ENCODE measurements at places on chromosomes 2 and 18.

DNA sequence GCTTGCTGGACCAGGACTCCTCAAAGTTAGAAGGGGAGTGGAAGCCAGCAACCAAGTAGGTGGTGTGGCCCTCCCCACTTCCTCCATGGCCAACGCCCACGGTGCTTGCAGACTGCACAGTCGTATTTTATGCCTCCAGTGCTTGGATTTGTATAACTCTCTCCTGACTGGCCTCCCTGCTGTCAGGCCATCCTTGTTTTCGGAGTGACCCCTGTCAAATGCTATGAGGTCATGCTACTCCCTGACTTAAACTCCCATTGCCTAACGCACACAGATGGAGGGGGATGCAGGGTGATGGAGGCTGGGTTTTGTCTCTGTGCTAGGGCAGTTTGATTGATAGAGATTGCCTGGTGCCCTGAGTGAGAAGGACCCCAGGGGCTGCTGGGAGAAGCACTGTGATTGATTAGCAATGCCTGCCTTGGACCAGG is 36.1 kb downstream of the GLI2 start:
- no peak for DNase-seq

DNA sequence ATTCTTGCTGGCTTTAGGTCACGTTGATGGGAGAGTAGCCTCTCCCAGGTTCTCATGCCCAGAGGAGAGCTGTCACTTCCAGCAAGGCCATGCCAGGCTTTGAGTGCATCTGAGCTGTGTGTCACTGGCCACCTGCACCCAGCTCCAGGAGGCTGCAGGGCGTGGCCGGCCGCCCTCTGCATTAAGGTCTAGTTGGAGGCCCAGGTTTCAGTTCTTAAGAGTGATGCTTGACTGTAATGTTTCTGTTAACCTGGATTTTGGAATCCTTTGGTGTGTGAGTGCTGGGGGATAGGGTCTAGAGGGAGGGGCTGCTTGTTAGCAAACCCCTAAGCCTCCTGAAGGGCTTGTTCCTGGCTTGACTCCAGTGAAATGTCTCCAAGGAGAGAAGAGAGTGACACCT is 140.1 kb downstream of the ACOXL start:
- DNase-seq: no peak

GRCh38 chr18:24534737-24535136 is 74.3 kb downstream of the HRH4 start:
- no peak for DNase-seq

DNA sequence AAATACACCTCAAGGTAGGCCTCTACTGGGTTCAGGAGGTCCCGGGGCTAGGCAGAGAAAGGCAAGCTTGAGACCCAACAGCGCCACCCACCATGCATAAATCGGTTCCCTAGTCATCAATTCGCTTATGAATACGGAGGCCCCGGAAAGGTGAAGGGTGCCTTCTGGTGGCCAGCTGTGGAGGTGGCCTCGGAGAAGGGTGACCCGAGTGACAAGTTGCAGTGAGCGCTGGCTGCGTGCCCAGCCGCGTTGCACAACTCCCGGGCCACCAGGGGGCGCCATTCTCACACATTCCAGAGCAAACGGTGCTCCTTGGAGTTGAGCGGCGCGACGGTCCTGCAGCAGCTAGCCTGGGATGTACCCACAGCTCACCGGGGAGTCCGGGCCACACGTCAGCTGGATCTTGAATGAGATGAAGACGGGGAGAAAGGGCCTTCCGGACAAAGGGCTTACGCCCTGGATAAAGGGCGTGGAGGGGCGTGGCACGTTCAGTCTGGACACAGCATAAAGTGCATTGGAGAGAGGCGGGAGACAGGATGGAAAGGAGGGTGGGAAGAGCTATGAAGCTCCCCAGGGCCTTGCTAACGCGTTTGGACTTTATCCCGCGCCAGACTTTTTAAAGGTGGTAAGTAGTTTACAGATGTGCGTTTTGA is 20.4 kb downstream of the TMSB10 start:
- peak; percentile 100 for DNase-seq

- DNase-seq: no peak
Measured at GRCh38 chr2:95277246-95277906, 3.1 kb downstream of the PROM2 start.

GRCh38 chr18:49500201-49500921 is 13.3 kb upstream of the C18orf32 start:
- DNase-seq: no peak

GRCh38 chr18:51879329-51879728 is 460.7 kb upstream of the DCC start:
- DNase-seq: no peak

DNA sequence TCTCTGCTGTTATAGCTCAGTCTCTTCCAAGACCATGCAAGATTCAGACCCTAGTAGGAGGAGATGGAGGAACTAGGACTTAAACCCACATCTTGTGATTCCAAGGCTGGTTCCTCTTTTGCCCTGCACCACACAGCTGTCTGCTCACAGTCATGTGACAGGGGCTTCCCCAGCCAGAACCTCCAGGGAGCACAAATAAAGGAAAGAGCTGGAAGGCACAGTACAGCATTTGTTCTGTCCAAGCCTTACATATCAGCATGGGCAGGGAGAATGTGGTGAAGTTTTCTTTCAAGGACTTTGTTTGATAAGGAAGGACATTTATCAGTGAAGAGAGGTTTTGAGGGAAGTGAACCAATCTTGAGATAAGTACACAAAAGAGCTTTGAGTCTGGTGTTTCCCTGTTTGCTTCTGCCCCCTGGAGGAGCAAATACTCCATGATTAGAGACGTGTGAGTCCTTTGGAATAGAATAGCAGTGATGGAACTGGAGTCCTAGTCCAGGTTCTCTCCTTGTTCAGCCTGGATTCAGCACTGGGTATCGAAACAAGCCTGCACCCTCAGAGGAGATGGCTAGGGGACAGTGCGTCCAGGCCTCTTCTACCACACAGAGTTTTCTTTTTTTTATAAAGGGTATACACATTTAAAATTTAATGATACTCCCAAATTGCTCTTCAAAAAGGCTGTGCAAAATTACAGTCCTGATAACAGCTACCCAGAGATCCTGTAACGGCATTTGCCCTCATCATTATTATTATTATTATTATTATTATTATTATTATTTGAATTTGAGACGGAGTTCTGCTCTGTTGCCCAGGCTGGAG is 24.6 kb upstream of the CASP10 start:
- DNase-seq: peak; percentile 50

DNA sequence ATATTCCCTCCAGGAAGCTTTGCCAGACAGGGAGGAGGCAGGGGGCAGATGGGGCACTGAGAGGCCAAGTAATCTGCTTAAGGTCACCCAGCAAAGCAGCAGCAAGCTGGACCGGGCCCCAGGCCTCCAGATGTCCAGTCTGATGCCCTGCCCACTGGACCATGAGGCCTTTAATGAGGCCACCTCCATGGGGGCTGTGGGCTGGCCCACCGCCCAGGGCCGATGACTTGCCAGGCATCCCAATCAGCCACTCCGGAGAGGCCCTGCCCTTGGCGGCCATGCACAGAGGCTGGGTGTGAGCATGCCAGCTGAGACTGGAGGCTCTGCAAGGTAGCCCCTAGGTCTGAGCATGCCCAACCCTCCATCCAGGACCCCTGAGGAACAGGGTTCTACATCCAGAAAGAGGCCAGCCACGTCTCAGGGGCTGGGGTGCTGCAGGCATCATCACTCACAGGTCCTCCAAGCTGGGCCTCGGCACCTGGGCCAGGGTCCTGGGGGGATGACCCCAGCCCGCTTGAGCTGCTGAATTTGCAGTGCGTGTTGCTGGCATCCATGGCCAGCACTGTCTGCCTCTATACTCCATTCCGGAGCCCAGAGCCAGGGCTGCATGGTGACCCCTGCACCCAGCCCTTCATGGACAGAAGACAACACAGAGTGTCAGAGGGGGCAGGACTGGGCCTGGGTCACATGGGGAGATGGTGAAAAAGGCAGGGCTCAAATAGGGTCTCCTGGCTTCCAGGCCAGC is 164.2 kb downstream of the INHBB start:
- no peak for DNase-seq

- DNase-seq: no peak
Measured at GRCh38 chr2:109160714-109161440, 31.9 kb downstream of the SH3RF3 start.

DNA sequence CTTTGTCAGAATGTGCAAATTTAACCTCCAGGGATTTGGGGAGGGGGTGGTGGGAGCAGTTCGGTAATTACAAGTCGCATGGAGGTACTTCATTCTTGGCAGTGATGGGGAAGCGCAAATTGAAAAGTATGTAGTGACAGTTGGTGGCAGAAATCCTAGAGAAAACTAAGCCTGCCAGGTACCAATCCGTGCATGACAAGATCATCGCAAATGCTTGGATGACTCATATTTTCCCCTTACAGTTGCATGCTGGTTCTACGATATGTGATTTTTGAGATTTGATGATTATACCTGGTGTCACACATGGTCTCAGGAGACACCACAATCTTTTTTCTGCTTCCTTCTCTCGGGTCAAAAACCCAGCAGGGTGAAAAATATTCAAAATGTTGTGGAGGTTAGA is 479.7 kb upstream of the ID2 start:
- DNase-seq: no peak

DNA sequence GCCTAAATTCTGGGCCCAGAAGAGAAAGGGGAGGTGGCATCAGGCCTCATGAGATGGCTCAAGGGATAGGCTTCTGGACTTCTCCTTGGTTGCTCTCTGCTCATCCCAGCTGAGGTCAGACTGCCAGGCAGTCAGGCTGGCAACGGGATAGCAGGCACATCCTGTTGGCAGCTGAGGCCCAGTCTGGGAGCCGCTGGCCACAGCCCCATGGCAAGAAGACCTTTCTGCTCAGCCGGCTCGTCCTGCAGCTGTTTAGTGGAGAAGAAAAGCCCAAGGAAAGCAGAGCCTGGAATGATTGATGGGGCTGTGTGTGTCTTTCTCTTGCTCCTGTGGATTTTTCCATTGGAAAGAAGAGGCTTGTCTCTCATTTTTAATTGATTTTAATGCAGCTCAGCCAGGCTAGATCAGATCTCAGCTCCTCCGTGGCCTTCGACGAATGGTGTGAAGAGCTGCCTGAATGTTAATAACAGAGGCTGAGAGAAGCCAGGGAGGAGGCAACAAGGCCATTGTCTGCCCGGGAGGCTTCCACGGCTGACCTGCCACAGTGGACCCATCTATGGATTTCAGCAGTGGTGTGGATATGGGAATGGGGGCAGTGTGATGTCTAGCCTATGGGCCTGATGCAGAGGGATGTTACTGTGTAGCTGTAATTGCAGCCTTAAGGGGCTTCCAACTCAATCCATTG is 99.5 kb downstream of the HS1BP3 start:
- DNase-seq: no peak

DNA sequence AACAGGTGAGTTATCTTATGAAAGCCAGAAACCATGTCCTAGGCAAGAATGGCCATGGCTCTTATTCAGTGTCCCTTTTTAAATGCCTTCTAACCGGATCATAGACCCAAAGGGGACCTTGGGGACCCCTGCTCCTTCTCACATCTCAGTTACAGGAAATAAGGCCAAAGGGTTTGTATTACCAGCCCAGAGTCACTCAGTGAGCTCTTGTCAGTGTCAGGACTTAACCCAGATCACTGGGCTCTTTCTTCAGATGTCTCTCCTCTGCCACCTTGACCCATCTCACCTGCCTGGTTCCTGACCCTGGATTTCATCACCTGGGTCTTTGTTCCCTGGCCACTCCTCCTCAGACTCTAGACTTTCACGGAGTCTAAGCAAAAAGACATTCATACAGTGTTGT is 556.7 kb downstream of the CMPK2 start:
- DNase-seq: no peak

- no peak for DNase-seq
Measured at GRCh38 chr2:238104691-238105371, 4.7 kb downstream of the ESPNL start.

GRCh38 chr2:242015108-242016065 is 145.9 kb downstream of the RTP5 start:
- DNase-seq: no peak

GRCh38 chr2:159855557-159856061 is 57.6 kb upstream of the CD302 start:
- no peak for DNase-seq

DNA sequence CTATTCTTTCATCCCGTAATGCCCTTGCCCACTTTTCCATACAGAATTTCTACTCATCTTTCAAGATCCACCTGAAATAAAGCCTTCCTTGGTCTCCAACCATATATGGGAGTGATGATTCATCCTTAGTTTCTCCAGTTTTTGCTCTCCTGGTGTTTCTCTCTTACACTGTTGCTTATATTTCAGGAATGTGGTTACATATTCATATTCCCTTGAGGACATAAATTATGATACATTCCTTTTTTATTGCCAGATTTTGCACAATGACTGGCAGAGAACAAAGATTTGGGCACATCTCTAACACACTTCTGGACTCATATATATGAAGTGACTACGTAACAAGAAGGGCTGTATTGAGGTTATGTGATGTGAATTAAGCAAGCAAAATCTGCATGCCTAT is 1573.4 kb upstream of the NXPH2 start:
- DNase-seq: no peak

GRCh38 chr18:74264303-74265020 is 27.3 kb downstream of the CYB5A start:
- peak; percentile 36 for DNase-seq

DNA sequence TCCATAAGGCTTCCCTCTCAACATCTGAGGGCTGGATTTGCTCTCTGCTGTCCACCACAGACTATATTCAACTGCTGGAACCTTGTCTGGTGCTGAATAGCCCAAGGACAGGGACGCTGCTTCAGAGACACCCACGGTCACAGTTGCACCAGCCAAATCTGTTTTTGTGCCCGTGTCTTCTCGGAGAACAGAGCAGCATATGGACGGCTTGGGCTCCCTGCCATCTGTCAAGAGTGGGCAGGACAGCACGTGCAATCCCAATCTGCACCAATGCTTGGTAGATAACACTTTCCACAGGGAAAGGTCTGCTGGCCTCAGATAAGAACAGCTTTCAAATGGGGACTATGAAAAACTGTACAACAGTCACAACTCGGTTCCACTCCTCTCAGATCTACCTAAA is 466.1 kb downstream of the TGIF1 start:
- no peak for DNase-seq

DNA sequence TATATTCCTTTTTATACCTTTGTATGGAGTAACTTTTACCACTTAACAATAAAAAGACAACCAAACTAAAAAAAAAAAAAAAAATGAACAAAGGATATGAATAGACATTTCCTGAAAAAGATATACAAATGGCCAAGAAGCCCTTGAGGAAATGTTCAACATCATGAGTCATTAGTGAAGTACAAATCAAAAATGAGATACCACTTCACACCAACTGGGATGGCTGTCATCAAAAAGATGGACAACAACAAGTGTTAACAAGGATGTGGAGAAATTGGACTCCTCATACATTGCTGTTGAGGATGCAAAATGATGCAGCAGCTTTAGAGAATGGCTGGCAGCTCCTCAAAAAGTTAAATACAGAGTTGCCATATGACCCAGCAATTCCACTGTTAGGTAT is 22.6 kb upstream of the SCYGR2 start:
- DNase-seq: no peak

DNA sequence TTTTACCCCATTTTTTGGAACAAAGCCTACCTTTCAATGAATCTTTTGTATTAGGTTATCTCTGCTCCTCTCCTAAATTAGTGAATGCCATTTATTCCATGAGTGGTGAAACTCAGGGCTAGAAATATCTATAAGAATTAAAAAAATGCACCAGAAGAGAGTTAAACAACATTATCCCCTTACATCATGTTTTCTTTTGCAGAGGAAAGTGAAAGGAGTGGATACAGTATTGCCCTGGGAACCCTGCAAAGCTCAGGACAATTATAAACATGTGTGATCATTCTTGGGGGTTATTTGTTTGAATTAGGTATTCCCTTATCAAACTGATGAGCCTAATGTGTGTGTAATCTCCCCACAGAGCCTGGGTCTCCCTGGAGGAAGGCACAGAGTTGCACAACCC is 559.2 kb downstream of the RNF144A start:
- no peak for DNase-seq

GRCh38 chr2:74695663-74696062 is 41.6 kb downstream of the SEMA4F start:
- no peak for DNase-seq

Measured in activated CD4-positive, alpha-beta memory T cell treated with anti-CD3 and anti-CD28 coated beads for 36 hours (primary cell).